ENCODE measurements at places on chromosomes 4 and X.

GRCh38 chrX:5791721-5792120, 436.9 kb downstream of the NLGN4X start:
- DNase-seq, result no peak

- DNase-seq, result no peak
Measured at GRCh38 chr4:17093481-17093880, 195.0 kb upstream of the LDB2 start.

DNA sequence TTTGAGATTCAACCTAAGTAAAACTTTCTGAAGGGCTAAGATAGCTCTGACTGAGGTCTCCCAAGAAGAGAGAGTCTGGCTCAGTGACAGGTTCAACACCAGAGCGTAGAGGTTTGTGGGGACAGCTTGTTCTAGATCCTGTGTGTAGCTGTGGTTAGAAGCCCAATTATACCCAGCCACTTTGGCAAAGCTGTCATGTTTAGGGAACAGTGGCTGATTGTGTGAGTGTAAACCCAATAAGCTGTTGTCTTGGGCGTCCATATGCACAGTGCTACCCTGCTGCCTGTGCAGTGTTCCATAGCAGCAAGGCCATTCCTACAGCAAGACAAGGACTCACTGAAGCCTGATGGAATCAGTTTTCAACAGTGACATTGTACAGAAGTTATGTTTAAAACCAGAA, 11.2 kb upstream of the SCRG1 start:
- no peak for DNase-seq

DNA sequence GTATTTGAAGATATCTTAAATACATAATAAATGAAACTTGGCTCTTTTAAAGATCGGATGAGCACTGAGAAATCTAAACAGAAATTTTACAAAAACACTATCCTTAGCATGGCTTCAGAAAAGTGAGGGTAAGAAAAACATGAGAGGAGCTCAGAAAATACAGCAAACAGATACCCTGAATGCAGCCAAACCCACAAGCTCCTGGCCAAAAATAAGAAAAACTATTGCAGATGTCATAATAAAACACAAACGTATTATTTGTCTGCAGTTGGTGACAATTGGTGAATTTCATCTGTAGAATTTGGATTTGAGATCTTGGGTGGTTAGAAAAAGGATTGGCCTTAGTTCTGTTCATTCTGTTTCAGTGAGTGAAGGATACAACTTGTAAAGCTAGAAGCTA, 603.9 kb downstream of the INPP4B start:
- DNase-seq, result no peak

DNA sequence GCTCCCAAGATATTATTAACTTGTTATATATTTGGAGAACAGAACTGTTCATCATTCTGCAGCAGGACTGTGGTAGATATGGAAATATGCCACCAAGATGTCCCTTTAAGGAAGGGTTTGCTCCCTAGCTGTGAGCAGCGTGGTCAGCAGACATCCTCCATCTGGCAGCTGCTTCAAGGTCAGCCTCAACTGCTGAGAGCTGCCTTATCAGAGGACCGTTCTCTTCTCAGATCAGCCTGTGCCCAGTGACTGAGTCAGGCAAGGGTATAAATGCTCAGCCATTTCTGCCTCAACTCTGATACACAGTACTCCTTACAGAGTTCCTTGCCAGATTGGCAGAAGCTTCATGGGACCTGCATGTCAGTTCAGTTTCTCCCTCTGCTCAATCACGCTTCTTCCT, 63.4 kb upstream of the MAGEB2 start:
- DNase-seq, result no peak

DNA sequence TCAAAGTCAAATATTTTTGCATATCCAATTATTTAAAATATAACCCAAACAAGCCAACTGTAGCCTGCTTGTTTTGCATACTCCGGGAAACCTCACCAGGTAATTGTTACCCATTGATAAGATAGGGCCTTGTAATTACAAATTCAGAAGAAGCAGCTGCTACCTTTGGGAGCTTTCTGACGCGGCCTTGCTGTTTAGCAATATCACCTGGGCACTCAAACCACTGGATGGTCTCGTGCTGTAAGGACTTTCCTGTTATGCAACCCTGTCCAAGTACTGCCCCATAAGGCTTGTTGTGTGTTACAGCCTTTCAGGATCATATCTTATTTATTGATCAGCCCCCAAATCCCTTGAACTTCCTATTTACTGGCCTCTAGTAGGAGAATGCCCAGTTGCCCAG, 52.1 kb downstream of the HS3ST1 start:
- no peak for DNase-seq

- no peak for DNase-seq
Measured at GRCh38 chr4:24765376-24765988, 29.9 kb upstream of the SOD3 start.

DNA sequence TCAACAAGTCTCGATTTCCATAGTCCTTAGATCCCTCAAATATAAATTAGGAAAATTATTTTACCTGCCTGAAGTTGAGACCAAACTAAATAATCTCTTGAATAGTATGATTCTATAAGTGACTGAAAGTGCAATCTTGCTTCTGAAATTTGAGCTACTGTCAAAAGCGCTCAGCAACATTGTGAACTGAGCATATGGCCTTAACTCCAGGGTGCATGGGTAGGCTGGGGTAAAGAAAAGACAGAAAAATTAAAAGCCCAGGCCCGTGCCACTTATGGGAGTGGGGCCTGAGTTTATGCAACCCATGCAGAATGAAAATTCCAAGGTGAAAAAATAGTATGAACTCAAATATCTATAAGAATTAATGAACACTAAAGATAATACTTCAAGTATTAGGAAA, 9.8 kb downstream of the PGRMC2 start:
- no peak for DNase-seq

GRCh38 chrX:14027511-14028019, 2.1 kb downstream of the GEMIN8 start:
- DNase-seq, result no peak

- DNase-seq, result no peak
Measured at GRCh38 chr4:88147799-88148217, 10.6 kb downstream of the ABCG2 start.

DNA sequence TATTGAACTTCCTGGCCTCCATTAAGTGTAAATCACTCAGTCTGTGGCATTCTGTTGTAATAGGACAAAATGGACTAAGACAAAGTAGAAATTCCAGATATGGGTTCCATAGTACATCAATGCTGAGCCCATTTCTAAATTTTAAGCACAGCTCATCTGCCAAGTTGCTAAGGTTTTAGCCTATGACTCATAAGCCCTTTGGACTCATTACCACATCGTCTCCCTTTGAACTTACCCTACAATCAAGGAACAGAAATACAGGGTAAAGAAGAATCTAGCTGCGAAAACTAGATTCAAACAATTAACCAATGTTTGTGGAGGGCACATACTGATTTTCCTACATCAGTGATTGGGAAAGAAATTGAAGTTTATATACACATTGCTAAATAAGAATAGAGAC, 31.8 kb downstream of the NAA11 start:
- no peak for DNase-seq

- DNase-seq, result no peak
Measured at GRCh38 chr4:53128706-53129357, 237.0 kb downstream of the SCFD2 start.

DNA sequence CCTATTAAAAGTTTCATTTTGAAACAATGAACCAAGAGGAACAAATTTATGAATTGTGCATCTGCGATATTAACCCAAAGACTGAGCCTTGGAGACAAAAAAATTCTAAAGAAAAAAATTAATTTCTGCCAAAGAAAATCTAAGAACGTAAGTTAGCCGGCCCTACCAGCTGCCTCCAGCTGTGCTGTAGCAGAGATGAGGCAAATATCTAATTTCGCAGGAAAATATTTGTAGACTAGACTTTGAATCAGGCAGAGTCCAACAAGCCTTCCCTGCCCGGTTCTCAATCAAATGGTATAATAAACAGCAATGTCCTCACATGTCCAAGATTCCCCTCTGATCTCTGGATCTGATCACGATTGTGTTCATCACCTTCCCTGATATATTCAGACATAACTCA, 21.2 kb upstream of the SMIM20 start:
- DNase-seq, result no peak

GRCh38 chr4:47830265-47831025, 7.4 kb downstream of the CORIN start:
- no peak for DNase-seq

DNA sequence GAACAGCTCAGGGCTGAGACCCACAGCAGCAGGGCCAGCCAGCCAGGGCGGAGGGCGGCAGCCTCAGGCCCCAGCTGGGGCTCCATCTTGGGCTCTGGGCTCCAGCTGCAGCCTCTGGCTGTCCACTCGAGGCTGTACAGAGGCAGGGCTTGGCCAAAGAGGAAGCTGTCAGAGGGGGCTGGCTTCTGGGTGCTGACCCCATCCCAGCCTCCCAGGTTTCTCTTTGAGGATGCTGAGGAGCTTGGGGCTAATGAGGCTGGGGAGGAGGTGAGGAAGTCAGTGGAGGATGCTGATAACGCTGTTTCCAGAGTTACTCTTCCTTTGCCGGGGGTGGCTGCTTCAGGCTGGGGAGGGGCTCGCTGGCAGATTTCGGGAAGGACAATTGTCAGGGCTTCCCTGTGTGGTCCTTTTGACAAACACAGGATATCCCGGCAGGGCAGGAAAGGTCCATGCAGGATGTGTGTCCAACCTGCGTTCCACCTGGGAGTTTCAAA, at the start of gene DIPK2B:
Gene DIPK2B, minus strand, starts transcription at position 136 of the 494 bp plus-strand sequence. Its CDS starts 50 bp downstream, at position 86.
- DNase-seq, result no peak

DNA sequence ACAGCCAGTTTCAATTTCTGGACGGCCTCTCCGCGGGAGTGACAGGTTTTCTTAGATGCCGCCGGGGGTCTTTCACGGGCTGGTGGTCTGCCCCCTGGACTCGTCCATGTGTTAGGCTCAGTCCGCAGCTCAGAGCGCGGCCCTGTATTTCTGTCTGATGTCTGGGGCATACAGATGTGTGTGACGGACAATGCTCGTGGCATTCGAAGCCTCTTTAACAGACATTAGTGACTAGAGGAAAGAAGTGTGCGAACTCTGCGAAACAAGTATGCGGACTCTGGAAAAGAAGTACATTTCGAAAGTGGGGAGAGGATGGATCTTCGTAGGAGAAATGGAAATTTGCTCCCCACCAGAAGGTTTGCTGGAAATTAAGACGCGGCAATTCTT, 793 bp upstream of the DCUN1D4 start:
- DNase-seq, result no peak

- no peak for DNase-seq
Measured at GRCh38 chrX:19735244-19735643, 152.2 kb downstream of the SH3KBP1 start.

DNA sequence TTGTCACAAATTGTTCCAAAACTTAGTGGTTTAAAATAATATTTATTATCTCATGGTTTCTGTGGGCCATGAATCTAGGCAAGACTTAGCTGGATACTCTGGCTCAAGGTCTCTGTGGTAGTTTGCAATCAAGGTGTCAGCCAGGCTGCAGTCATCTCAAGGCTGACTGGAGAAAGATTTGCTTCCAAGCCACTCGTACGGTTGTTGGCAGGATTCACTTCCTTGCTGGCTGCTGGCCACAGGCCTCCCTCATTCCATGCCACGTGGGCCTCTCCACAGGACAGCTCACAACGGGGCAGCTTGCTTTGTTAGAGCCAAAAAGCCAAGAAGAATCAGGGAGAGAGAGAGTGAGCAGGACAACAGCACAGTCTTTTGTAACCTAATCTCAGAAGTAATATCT, 101.4 kb downstream of the WWC2 start:
- DNase-seq, result no peak

- DNase-seq, result no peak
Measured at GRCh38 chrX:41382714-41383645, 49.0 kb downstream of the DDX3X start.

DNA sequence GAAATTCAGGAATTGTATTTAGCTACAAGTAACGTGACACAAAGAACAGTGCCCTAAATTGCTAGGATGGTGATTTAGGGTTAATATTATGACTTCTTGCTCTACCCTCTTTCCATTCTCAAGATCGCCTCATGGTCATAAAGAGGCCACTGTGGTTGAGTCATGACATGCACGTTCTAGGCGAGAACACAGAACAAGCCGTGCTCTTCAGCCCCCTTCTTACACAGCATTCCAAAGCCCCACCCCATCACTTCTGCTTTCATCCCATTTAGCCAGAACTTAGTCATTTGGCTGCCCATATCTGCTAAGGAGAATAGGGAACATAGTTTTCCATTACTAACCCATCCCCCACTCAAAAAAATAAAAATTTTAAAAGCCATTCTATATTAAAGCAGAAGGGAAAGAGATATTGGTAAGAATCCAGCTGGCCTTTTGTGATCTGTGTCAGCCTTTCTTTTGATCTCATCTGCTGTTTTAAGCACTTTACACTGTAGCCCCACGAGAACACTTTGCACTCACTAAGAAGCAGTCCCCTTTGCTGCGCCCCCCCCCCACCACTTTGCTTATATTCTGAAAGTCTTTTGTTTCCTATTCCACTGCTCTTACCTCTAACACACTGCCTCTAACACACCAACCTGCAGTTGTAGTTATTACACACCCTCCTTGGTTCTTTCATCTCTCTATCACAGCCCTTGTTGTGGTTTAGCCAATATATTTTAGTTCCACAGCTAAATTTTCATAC, 28.4 kb downstream of the NPNT start:
- no peak for DNase-seq

GRCh38 chrX:111086591-111087006, 9.4 kb upstream of the PAK3 start:
- no peak for DNase-seq

GRCh38 chr4:95107635-95108034, 349.9 kb downstream of the BMPR1B start:
- DNase-seq, result no peak

Data from stimulated activated CD4-positive, alpha-beta T cell treated with anti-CD3 and anti-CD28 coated beads, Interleukin-1b, Interleukin-23, amount 100 ng/mL, for 1 hour (primary cell).